ENCODE measurements at places on chromosomes 12 and 14. TPM values are rescaled to one million over a fixed set of nuclear protein-coding genes. Genes with fewer than 3 reads are reported as not detected.
A peak's percentile ranks its signal among the peaks of the same experiment; 100 is the strongest.

Gene B3GNT4
- total RNA-seq, result 2.9 TPM

DNA sequence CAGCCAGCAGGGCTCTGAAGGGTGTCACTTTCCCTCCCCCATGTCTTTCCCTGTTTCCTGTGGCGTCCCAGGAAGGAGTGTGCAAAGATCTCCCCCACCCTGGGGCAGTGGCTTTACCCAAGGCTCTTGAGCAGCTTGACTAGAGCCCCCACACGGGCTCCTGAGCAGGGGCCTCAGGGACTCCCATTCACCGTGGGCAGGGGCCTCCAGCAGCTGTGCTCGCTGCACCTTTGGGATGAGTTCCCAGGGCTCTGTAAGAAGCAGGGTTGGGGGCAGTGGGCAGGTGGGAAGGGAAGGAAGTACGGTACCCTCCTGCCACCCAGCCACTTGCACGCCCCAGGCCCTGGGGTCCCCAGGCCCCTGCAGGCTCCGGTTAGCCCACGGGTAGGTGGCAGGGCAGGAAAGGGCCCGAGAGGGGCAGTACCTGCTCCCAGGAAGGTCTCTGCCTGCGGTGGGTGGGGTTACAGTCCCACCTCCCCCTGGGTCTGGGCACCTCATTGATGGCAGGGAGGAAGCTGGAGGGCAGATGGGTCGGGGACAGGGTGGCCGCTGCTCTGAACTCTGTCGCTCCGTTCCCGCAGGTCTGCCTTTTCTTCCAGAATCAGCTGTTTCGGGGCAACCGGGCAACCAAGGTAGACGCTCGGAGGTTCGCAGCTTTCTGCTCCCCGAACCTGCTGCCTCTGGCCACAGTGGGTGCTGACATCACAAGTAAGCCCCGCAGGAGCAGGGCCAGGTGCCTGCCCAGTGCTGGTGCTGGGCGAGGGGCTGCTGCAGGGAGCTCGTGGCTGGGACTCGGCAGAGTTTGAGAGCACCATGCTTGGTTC lies 13.0 kb downstream of the ASPG start:
- DNase-seq, result no peak
- no peaks in the 10 kb centered on the region for H3K27me3 ChIP-seq
- no peaks in the 10 kb centered on the region for H3K36me3 ChIP-seq
- no peak overlapping the region for H3K4me3 ChIP-seq

DNA sequence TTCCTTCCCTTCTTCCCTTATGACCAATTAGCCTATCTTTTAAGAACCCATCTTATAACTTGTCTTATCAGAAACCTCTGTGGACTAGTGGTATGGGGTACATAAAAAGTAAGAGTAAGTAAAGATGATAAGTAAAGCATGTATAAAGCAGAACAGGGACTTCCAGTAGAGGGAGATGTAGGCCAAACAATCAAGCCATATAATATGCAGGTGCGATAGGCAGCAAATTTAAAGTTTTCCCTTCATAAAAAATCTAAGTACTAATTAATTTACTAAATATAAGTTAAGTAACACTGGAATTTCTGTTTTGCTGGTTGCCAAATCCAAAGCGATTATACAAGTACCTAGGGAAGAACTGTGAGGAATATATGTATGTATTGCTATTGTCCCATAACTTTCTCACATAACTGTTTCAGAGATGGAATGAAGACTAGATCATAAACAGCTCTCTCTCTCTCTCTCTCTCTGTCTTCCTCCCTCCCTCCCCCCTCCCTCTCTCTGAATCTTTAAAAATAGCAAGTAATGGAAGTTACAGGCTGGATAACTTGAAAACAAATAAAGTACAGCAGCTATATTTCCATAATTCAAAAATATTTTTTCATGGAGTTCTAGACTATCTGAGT lies 25.7 kb downstream of the METTL25 start:
- H3K27ac ChIP-seq, result no peak overlapping the region
- H3K27me3 ChIP-seq, result no peaks in the 10 kb centered on the region
- DNase-seq, result no peak
- peaks cover 7% of the 10 kb centered on the region for H3K36me3 ChIP-seq
- no peaks in the 10 kb centered on the region for H3K4me1 ChIP-seq

DNA sequence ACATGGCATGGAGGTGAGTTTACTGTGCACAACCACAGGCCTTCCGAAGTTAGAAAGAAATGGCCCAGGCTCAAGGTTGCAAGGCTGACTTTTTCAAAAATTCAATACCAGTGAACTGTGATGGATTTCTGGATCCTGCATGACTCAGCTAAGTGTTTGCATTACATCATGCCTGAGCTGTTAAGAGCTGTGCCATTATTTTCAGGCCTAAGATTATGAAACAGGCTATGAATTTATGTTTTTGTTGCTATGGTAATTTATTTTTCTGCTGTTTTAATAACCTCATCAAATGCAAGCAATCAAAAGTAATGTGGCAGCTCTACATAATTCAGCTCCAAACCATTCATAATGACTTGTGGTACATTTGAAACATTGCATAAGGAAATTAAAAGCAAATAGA lies 457.7 kb upstream of the TMEM132C start:
- H3K27me3 ChIP-seq, result no peaks in the 10 kb centered on the region
- no peaks in the 10 kb centered on the region for H3K36me3 ChIP-seq
- no peak overlapping the region for H3K27ac ChIP-seq
- no peak for DNase-seq

- no peak for DNase-seq
- H3K27ac ChIP-seq, result peak overlapping the region; percentile 8
- H3K27me3 ChIP-seq, result no peaks in the 10 kb centered on the region
- no peaks in the 10 kb centered on the region for H3K4me1 ChIP-seq
- H3K4me3 ChIP-seq, result no peak overlapping the region
- H3K36me3 ChIP-seq, result no peaks in the 10 kb centered on the region
These were observed 37.3 kb upstream of the DCN start for GRCh38 chr12:91219919-91220318.

DNA sequence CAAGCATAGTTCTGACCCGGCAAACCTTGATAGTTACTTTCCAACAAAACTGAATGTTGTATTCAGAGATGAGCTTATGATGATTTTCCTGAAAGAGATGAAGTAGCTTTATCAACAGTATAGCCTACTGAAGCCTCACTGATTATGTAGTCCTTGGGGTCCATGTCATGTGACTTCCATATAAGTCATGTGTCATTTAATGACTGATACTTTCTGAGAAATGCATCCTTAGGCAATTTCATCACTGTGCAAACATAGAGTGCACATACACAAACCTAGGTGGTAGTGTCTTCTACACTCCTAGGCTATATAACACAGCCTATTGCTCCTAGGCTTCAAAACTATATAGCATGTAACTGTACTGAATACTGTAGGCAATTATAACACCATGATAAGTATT lies 28.5 kb upstream of the TUBA1C start:
- no peaks in the 10 kb centered on the region for H3K27me3 ChIP-seq
- no peak overlapping the region for H3K27ac ChIP-seq
- H3K36me3 ChIP-seq, result no peaks in the 10 kb centered on the region
- H3K4me1 ChIP-seq, result peaks cover 24% of the 10 kb centered on the region

GRCh38 chr12:52045794-52046199 lies 5.4 kb upstream of the NR4A1 start:
- H3K27me3 ChIP-seq, result no peaks in the 10 kb centered on the region
- no peaks in the 10 kb centered on the region for H3K36me3 ChIP-seq
- no peak for DNase-seq
- H3K4me3 ChIP-seq, result peak overlapping the region; percentile 8

Gene IL23A
- total RNA-seq, result not detected

Gene ACOT6
- not detected for total RNA-seq

Gene LPAR5
- total RNA-seq, result 7.4 TPM

Gene AMHR2
- total RNA-seq, result 1.2 TPM

- no peak for DNase-seq
- no peaks in the 10 kb centered on the region for H3K36me3 ChIP-seq
These were observed 234.4 kb upstream of the DAAM1 start for GRCh38 chr14:58954052-58954451.

DNA sequence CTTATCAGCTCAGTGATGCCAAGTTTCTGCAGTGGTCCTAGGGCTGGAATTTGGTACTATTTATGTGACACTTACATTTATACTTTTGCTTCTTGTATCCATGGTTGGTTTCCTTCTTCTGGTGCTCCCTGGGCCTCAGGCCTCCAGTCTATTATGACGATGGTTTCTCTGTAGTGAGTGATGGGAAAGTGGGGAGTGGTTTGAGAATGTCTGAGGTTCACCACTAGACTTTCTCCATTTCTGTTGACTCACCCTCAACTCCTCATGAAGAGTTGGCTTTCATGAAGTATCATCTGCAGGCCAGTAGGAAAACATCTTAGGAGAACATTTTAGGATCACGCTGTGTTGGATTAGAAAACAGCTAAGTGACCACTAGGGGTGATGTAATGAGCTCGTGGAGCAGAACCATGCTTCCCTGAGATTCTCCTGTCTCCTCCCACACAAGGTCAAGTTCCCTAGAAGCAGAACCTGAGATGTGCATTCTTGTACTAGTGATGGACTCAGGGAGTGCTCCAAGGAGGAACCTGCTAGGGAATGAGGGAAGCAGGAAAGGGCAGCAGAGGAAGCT lies 32.1 kb downstream of the RPH3A start:
- peak; percentile 3 for DNase-seq
- H3K4me1 ChIP-seq, result no peaks in the 10 kb centered on the region
- H3K4me3 ChIP-seq, result no peak overlapping the region

Gene CLEC4E
- total RNA-seq, result not detected

Gene AQP6
- total RNA-seq, result not detected

DNA sequence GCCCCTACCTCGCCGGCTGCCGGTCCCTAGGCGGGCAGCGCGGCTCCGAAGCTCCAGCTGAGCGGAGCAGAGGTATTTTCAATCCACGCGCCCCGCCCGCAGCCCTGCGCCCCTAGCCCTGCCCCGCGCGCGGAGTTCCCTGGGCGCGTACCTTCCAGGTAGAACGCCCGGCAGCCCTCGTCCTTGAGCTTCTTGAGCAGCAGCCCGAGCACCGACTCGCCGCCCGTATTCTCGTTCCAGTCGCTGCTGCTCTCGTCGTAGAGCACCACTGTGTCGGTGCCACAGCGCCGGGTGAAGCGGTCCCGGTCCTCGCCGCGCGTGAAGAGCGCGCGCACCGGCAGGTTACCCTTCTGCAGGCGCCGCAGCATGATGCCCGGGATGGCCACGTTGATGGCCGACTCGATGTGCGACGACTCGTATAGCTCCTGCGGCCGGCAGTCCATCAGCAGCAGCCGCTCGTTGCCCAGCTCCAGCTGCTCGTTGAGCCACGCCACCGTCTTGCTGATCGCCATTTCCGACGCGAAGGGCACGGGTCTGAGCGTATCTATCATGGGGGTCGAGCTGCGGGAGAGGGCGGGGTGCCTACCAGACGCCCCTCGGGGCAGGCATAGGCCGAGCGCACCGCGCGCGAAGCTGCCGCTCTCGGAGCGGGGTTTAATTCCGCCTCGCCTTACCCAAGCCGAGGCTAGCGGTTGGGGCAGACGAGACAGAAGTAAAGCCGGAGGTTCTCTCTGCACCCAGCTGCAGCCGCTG lies 636 bp downstream of the DUSP6 start:
- DNase-seq, result no peak
- H3K27ac ChIP-seq, result peak overlapping the region; percentile 93
- H3K4me3 ChIP-seq, result peak overlapping the region; percentile 77
- H3K27me3 ChIP-seq, result no peaks in the 10 kb centered on the region
- peaks cover 37% of the 10 kb centered on the region for H3K4me1 ChIP-seq
- H3K36me3 ChIP-seq, result peaks cover 9% of the 10 kb centered on the region

Gene LTBP2
- total RNA-seq, result 52.5 TPM

- H3K4me1 ChIP-seq, result no peaks in the 10 kb centered on the region
- no peak for DNase-seq
- no peak overlapping the region for H3K27ac ChIP-seq
- H3K4me3 ChIP-seq, result no peak overlapping the region
- no peaks in the 10 kb centered on the region for H3K27me3 ChIP-seq
These were observed 155.6 kb upstream of the TMCC3 start for GRCh38 chr12:94805749-94806529.

GRCh38 chr14:27067961-27068360 lies 470.1 kb upstream of the NOVA1 start:
- H3K27ac ChIP-seq, result no peak overlapping the region
- no peaks in the 10 kb centered on the region for H3K4me1 ChIP-seq

DNA sequence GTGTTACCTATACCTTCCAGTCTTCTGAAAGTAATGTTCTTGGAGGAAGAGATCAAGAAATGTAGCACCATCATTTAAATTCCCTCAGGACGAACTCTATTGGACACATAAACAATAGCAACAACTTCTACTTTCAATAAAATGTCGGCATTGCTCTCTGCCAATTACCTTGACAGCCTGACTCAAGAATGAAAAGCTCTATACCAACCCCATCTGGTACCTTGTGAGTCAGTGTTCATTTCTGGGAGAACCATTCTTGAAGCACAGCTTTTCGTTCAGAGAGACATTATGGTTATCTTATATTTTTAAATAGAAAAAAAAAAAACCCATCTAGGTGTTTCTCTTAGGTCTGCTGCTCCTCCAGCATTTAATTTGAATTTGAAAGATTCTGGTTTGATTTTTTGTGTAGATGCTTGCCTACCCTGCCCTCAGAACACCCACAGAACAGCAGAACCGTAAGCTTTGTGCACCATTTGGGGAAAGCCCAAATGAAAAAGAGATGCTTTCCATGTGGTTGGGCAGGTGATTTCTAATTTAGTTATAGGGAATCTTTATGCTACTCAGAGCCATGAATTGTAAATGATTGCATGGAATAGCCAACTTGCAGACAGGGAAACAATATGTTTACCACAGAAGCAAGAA lies 156.0 kb downstream of the SAMD4A start:
- H3K4me1 ChIP-seq, result peaks cover 23% of the 10 kb centered on the region
- no peak overlapping the region for H3K4me3 ChIP-seq
- no peaks in the 10 kb centered on the region for H3K36me3 ChIP-seq
- no peaks in the 10 kb centered on the region for H3K27me3 ChIP-seq
- no peak overlapping the region for H3K27ac ChIP-seq
- no peak for DNase-seq

Gene CFAP54
- total RNA-seq, result 1.7 TPM

- DNase-seq, result no peak
- H3K4me3 ChIP-seq, result no peak overlapping the region
- no peak overlapping the region for H3K27ac ChIP-seq
- H3K36me3 ChIP-seq, result no peaks in the 10 kb centered on the region
These were observed 140.8 kb downstream of the ERC1 start for GRCh38 chr12:1131811-1132224.

DNA sequence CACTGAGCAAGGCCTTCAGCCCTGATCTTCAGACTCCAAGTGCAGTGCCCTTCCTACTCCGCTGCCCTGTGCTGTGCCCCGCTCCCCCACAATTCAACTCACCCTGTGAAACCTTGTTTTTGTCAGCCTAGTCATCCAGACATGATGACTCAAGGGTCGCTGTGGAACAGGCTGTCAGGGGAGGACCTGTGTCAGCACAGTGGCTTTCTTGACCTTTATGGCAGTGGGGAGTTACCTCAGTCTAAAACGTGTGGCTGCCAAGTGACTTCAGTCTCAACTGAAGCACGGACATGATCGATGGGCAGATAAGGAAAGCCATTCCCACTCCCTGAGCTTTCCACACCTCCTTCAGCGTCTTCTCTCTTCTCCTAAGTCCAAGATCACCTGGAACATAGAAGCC lies 16.3 kb upstream of the FLVCR2 start:
- DNase-seq, result no peak
- no peaks in the 10 kb centered on the region for H3K36me3 ChIP-seq
- peaks cover 5% of the 10 kb centered on the region for H3K4me1 ChIP-seq
- no peak overlapping the region for H3K27ac ChIP-seq
- H3K4me3 ChIP-seq, result no peak overlapping the region
- no peaks in the 10 kb centered on the region for H3K27me3 ChIP-seq

Gene HOXC4
- 1.2 TPM for total RNA-seq

GRCh38 chr14:95024380-95024779 lies 132.9 kb downstream of the DICER1 start:
- no peaks in the 10 kb centered on the region for H3K36me3 ChIP-seq
- H3K27me3 ChIP-seq, result no peaks in the 10 kb centered on the region
- no peak overlapping the region for H3K4me3 ChIP-seq
- H3K27ac ChIP-seq, result no peak overlapping the region

- H3K27ac ChIP-seq, result no peak overlapping the region
- no peak overlapping the region for H3K4me3 ChIP-seq
- no peaks in the 10 kb centered on the region for H3K27me3 ChIP-seq
- no peak for DNase-seq
- no peaks in the 10 kb centered on the region for H3K4me1 ChIP-seq
- H3K36me3 ChIP-seq, result no peaks in the 10 kb centered on the region
These were observed 857.8 kb downstream of the C12orf50 start for GRCh38 chr12:87171356-87171755.

Measured in vagina (tissue), 2 donors.